ENCODE measurements at places on chromosomes 6 and 20.

- no peak for DNase-seq
Observed at GRCh38 chr6:72748759-72749158, 126.9 kb downstream of the KCNQ5 start.

DNA sequence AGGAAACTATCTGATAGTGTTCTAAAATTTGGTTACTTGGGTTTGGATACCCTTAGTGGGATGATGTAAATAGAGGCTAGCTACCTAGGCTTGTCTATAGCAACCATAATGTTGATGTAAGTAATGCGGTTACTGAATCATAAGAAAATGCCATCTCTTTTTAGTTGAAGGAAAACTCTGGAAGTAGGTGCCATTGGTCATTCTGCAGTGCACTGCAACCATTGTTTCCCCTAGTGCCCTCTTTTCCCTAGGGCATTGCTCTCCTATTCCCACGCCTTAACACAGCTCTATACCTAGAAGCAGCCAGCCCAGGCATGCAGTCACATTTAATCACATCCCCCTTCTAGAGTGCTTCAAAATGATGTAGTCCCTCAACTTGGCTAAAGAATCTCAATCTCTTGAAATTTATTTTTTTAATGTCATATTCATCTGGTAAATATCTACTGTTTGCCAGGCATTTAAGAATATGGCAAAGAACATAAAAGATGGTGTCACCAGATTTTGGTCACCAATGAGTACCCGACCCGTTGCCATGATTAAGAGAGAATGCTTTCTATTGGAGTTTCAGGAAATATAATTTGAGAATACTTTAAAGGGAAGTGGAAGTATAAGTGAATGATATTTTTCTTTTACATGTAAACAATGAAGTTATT, 10.4 kb downstream of the LOC128125822 start:
- no peak for DNase-seq

GRCh38 chr20:23257848-23258746, 92.5 kb upstream of the NXT1 start:
- DNase-seq, result no peak

- DNase-seq, result no peak
Observed at GRCh38 chr20:58377766-58378401, 11.1 kb upstream of the VAPB start.

- DNase-seq, result no peak
Observed at GRCh38 chr20:47215653-47216397, 140.7 kb downstream of the ZMYND8 start.

GRCh38 chr20:50493881-50494253, 16.3 kb upstream of the PTPN1 start:
- no peak for DNase-seq

- peak; percentile 76 for DNase-seq
Observed at GRCh38 chr20:41137614-41138474, 501 bp downstream of the PLCG1 start.

Data from mesothelial cell of epicardium (in vitro differentiated cells).